ENCODE measurements at places on chromosomes 3 and 15.

DNA sequence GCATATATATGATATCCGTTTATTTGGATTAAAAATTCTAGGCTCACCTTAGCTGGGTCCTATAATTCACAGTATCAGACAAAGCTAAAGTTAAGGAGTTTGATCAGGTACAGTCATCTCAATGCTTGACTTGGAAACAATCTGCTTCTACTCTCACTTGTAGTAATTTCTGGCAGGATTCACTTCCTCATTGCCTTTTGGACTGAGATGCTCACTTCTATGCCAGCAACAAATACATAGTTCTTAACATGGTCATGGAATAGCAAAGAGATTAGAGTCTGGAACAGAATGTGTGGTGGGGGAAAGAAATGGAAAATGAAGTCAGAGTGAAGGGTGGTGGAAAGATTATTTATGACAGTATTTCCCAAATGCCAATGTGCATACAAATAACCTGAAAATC, 693.6 kb downstream of the CADM2 start:
- no peak for DNase-seq

DNA sequence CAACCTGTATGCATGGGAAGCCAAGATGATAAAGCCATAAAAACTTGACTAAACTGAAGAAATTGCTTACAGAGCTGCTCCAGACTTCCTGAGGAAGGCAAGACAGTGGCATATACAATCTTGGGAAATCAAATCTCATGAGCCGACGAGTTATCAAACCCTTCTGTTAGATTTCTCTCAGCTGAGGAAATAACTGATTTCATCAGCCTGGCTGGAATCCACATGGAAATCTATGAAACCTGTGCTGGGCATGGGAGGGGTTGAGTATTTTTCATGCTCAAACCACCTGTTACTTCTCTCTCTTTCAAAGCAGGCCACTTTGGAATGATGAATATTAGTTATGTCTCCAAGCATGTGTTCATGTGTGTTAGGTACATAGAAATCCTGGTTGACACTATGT, 727.7 kb downstream of the FHIT start:
- DNase-seq = no peak

DNA sequence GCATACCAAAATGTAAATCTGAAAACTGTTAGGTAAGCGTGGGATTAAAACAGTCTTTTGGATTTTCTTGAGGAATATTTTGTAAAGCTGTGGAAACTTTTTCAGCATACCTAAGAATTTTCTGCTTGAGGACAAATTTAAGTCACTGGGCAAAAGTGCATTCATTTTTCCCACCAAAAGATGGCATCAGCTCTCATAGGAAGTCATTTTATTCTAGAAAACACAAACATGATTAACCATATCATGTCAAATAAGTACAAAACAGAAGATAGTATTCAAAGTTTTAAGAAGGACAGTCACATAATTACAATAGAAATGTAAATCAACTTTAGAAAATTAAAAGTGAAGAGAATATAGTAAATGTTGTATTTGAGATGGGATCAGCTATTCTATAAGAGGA, 63.5 kb downstream of the SLC49A4 start:
- no peak for DNase-seq

DNA sequence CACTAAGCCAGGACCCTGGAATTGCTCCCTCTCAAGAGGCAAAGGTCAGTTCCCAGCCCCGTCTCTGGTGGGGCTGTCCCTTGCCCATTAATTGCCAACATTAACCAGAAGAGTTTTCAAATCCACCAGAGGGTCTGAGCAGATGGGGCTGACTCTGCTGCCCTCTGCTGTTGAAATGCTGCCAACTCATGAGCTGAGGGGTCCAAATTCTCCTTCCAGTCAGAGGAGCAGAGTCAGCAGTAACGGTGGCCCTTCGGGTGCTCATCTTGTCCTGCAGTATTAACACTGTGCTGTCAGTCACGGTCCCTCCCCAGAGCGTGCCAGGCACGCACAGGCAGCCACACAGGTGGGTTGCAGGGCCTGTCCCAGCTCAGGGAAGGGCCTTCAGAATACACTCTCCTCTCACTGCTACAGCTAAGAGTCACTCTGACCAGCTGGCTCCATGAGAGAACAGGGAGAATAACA, 10.7 kb upstream of the SPTBN5 start:
- DNase-seq = peak; percentile 37

- DNase-seq = no peak
Observed at GRCh38 chr3:142940000-142940399, 23.5 kb downstream of the PAQR9 start.

DNA sequence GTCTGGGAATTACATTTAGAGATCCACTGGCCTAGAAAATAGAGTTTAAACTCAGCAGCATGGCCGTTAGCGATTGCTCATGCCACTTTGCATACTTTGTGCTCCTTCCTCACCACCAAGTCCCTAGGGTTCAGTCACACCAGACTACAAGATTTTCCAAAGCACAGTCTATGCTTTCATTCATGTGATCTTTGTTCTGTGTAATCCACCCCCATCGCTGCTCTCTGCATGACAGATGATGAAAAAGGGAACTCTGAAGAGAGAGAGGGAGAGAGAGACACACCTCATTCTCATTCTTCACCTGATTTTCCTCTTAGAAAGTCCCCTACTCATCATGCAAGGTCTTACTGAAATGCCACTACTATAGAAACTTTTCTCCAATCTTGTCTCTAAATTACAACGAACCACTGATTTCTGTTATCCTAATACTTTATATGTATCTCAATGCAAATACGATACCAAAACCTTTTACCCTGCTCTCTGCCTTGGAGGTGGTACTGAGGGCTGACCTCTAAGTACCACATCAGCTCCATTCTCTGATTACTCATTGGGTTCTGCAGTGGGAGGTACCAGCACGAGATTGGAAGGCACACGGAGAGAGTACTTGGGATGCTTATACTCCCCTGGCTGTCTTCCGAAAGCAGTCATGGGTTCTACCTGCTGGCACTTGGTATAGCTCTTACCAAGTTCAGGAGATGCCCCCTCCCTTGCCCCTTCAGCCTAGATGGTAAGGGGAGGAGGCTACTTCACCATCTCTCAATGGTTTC, 1.1 kb upstream of the PARP15 start:
- no peak for DNase-seq

DNA sequence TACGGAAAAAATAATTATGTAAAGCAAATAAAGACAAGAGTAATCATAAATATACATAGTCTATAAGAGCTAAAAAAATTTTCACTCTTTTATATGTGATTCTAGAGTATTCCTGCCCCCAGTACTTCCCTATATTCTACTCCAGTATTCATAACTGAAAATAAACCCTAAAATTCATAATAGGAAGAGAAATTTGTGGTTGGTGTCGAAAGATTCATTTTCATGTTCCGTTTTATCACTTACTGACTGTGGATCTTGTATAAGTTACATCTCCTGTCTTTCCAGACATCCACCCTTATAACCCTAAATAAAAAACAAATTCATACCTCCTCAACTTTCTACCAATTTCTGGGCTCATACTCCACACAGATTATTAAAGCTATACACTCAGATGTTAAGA, 16.0 kb upstream of the MBNL1 start:
- DNase-seq = no peak

DNA sequence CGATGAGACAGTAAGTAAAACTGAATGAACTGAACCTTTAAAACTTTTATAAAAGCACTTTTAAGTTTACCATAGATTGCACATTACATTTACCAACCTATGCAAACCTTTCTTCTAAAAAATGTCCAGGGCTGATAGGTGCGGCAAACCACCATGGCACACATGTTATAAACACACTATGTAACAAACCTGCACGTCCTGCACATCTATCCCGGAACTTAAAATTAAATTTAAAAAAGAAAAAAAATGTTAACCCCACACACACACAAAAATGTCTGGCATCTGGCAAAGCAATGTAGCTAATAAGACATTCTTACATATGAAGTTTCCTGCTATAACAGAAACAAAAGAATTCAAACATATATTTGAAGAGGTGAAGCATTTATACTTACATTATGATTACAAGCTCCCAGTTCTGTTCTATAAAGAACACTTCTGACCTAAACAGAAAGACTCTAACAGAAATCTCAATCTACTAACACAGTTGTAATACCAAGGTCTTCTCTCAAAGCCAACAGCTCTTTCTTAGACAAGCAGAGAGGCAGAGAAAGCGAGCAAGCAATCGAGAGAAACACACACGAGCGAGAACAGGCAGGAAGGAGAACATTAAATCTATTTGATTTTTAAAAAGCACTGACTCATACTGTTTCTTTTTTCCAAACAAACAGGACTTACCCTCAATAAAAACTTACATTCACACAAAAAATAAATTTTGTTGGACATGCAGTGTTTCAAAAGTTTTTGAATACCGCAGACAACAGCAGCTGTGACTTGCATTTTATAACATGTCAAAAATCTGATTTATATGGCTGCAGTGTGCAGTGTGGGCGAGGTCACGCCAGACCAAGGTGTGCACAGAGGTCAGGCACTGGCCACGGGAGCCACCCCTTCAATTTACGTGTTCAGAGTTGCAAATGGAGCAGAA, at the start of gene NRG4:
Gene NRG4, minus strand, starts transcription at position 798 of the 925 bp plus-strand sequence. CDS start 1,194 bp downstream, outside the sequence.
- DNase-seq = no peak

DNA sequence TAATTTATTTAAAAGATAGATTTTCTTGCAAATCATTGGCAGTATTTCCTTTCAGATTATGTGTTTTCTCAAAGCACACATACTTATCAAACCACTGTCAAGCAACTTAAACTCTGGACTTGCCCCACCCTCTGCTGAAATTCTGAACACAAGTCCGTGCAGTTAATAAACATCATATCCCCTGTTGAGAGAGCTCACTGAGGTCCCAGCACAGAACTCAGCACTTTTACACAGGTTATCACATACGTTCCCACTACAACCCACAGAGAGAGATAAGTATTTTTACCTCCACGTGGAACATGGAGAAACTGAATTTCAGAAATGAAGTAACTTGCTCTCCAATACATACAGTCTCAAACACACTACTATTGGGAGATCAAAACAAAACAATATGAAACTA, 267.6 kb upstream of the IGF1R start:
- DNase-seq = no peak

GRCh38 chr3:126526668-126527005, 2.7 kb downstream of the CHST13 start:
- DNase-seq = no peak

- DNase-seq = no peak
Observed at GRCh38 chr15:76312540-76313174, 1.4 kb upstream of the ETFA start.

- DNase-seq = peak; percentile 41
Observed at GRCh38 chr15:70892912-70893560, 410 bp downstream of the LRRC49 start.

GRCh38 chr3:65265942-65266590, 578.3 kb upstream of the ADAMTS9 start:
- no peak for DNase-seq

- no peak for DNase-seq
Observed at GRCh38 chr3:167346171-167346570, 33.9 kb downstream of the ZBBX start.

DNA sequence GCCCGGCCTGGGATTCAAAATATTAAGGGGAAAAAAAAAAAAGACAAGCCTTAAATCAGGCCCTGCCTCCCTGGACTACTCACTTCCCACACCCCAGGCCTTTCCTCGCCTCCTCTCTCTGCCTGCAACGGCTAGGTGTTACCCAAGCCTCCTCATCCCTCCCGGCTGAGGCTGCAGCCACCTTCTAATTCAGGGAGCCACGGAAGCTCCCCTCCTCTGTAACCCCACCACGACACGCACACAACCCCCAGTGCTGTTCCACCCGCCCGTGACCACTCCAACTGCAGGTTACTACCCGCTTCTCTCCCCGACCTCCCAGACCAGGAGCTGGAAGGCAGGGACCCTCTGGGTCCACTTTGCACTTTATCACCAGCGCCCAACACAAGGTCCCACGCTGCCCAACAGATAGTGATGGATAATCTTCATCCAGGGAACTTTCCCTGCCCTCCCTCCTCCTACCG, 936 bp downstream of the KIF7 start:
- DNase-seq = no peak

DNA sequence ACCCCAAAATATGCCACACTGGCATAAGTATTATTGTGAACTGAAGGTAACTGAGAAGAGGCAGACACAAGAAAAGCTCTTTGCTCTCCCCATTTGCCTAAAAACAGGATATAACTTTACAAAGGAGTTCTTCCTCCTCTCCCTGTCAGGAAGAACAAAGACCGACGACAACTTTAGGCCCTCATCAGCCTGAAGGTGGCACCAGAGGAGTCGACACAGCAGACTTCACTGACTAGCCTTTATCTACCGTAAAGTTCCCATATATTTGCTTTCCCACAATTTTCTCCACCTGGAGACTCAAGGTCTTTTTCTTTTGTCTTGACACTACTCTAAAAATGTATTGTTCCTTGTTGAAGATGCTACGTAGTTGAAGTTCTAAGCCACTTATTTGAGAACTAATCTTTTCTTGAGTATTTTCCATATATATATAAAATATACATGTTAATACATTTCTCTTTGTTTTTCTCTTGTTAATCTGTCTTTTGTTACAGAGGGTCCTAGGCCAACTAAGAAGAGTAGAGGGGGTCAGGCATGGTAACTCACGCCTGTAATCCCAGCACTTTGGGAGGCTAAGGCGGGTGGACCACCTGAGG, 16.2 kb upstream of the XIRP1 start:
- DNase-seq = peak; percentile 37

DNA sequence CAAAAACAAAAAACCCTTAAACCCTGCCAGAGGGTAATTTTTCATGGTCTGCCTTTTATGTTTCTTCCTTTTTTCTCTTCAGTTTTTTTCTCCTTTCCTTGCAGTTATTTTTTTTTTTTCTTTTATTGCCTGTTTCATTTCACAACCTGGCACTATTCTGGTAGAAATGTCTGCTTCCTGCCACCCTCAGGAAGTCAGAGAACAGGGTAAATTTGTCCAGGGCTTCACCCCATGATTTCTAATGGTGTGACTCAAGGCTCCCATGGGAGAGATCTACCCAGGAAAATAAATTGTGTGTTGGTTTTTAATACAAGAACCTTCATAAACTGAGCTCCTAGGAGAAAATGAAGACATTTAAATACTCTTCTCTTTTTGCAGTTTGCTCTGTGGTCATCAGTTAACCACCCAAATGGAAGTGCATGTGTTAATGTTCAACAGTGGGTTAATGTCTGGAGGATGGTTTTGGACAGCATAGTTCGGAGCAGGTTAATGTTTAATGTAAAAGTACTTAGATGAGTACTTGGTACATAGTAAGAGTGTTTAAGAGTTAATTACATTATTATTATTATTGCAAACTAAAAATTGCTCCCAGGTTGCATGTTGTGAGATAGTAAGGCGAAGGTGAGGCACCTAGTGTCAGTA, 45.9 kb downstream of the CGNL1 start:
- no peak for DNase-seq

DNA sequence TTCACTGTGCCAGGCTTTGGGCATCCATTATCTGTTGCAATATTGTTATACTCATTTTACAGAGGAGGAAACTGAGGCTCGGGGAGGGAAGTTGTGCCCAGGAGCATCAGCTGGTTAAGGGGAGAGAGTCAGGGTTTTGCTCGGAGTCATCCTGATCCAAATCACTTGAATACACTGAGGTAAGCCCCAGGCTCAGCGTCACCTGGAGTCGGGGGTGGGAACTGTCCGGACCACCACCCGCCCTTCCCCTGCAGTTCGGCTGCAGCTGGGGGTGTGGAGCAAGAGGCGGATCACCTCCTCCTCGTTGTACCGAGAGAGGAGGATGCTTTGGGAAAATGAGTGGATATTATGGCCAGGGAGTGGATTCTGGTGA, 646 bp downstream of the HRH1 start:
- no peak for DNase-seq

GRCh38 chr15:101338502-101339057, 43.5 kb upstream of the SNRPA1 start:
- DNase-seq = no peak

- no peak for DNase-seq
Observed at GRCh38 chr3:62574266-62574898, 201.0 kb upstream of the FEZF2 start.

Measured in HFF-Myc (cell line).